ENCODE measurements at places on chromosomes 12 and 14.

GRCh38 chr12:130424858-130425697, 87.4 kb downstream of the PIWIL1 start:
- no peak for DNase-seq

- no peak for DNase-seq
Observed at GRCh38 chr14:72892103-72892878, 1.6 kb downstream of the DPF3 start.

GRCh38 chr12:51270951-51271518, 820 bp upstream of the SMAGP start:
- DNase-seq, result no peak

GRCh38 chr14:20428010-20428365, 8.0 kb downstream of the KLHL33 start:
- DNase-seq, result no peak

DNA sequence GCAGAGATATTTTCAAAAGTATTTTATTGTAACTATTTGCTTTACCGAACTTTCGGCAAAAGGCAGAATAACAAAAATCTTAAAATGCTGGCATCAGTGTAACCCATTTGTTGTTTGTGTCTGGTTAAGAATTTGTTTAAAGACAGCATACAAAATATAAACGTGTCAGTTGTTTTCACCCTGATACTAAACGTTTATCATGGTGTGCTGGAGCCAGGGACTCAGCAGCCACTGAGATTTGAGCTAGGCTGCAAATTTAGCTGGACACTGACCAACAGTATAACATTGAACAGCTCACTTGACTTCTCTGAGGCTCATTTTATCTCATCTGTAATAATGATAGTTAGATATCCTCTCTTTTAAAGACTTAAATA, 183.7 kb downstream of the TMTC3 start:
- no peak for DNase-seq

DNA sequence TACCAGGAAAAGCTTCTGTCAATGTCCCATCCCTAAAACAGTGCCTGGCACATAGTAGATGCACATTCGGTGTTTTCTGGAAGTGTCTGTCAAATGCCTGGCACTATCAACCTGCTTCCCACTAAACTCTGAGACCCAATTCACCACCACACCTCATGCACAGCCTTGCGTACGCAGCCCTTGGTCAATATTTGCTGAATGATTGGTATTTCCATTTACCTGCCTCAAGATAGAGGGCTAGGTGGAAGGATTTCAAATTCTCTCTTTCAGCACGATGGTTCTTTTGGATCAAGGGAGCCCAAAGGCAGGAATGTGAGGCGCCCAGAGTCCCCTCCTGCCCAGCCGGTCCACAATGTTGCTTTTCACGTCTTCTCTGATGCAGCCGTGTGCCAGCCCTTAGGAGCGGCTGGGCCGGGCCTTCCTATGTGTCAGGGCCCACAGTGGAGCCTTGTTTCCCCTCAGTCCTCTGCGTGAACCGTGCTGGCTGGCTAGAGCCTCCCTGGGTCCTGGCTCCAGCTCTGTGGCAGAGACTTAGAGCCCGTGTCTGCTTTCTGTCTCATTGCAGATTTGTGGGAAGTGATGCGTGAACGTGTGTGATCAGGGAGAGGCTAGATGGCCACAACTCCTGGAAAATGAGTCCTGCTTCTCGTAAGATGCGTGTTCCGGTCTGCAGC, 99.9 kb upstream of the RFLNA start:
- no peak for DNase-seq

GRCh38 chr12:94374124-94374523, 85.5 kb downstream of the CEP83 start:
- DNase-seq, result no peak

DNA sequence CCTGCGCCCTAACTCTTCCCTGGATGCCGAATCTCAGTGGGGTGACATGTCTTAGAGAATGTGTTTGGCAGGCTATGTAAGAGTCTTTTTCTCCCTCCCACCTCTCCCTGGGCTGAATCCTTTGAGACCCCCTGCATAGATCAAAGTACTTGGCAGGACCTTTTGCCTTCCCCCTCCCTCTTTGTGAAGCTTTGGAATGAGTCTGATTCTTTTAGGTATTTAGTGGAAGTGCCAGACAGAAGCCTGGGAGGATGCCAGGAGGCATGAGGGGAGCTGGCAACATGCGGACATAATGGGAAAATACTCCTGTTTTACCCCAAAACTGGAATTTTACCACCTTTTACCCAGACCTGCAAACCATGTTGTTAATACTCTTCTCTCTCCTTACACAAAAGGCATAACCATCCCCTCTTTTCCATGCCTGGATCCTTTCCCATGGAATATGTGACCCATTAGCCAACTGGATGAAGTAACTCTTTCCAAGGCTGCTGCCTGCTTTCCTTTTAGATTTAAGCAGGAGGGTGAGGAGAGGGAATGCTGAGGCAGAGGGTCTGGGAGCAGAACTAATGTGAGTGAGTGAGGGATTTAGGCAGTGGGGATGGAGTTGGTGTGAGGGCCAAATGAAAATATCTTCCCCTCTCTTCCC, 41.7 kb downstream of the TTLL5 start:
- DNase-seq, result no peak

GRCh38 chr12:11891754-11892386, 178.9 kb upstream of the BCL2L14 start:
- DNase-seq, result no peak

DNA sequence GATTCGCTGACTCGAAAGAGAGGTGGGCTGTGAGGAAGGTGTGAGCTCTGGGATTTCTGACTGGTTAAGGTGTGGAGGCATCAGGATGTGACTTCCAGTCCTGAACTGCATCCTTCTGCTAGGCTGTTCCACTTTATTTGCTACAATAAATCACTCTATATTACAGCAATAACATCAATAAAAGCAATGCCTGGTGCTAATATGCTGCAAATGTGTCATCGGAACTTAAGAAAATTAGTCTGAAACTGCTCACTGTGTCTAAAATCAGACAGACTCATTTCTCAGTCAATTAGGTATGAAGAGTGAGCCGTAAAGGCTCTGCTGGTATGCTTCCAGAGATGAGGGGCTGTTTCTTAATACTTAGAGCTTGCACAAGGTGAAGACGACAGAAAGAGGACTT, 126.6 kb downstream of the HELB start:
- no peak for DNase-seq

GRCh38 chr14:73718418-73719251, 4.5 kb upstream of the PNMA1 start:
- no peak for DNase-seq

Data from mesothelial cell of epicardium (in vitro differentiated cells).